ENCODE measurements at places on chromosomes 12 and 14.

GRCh38 chr12:12440784-12441428 lies 84.0 kb downstream of the BORCS5 start:
- no peak for DNase-seq

DNA sequence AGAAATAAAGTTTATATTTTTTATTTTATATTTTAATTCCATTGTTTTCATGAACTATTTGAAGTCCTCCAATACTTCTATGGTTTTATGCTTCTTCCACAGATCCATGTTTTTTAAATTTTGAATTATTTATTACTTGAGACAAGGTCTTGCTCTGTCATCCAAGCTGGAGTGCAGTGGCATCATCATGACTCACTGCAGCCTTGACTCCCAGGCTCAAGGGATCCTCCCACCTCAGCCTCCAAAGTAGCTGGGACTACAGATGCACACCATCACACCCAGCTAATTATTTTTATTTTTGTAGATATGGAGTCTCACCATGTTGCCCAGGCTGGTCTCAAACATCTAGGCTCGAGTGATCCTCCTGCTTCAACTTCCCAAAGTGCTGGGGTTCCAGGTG lies 28.8 kb upstream of the DLGAP5 start:
- DNase-seq: no peak

DNA sequence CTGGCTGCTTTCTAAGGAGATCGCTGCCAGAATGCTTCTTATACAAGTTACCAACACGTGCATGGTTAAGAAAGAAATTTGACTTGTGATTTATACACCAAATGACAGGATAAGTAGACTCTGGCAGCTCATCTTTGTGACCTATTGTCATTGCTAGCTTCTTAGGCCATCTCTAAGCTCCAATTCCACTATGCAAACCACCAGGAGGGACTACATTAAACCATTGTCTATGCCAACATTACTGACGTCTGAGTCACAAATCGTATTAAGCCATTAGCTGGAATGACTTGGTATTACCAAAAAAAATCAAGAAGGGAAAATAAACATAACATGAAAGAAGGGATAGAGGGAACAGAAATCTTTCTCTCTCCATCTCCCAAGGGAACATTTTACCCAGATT lies 15.8 kb upstream of the VPS33A start:
- DNase-seq: no peak

DNA sequence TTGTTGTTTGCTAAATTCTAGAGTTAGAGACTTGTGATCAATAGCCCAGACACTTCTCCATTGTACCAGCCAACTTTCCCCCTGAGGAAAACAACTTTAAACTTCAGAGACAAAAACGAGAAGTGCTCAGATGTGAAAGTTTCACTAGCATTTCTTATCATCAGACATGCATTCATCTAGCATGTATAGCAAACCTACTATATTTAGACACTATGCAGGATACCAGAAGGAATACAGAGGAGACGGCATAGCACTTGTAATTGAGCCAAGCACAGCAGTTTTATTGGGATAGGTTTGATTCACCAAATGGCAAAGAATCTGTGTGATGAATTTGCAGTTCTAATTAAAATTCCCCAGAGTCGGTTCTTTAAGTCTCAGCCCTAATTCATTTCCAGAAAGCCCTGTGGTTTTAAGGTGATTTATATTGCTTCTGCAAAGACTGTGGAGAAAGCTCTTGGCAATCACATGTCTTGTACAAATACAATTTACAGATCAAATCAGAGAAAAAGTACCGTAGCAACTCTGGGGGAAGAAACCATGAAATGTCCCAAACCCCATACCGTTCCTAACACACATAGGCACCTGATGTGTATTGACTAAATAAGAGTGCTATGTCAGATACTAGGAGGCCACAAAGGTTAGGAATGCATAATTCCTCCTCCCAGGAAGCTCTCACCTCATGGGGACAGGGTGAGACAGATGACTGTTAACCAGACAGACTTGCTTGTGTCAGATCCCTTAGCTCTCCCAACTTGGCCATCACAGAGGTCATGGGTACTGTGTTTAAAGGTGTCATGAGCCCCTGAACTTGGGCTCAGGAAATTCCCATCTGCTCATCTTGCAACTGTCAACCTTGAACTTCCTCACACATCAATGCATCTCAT lies 69.6 kb upstream of the KRAS start:
- DNase-seq: no peak

- no peak for DNase-seq
Observed at GRCh38 chr14:64691376-64691775, 12.8 kb upstream of the PLEKHG3 start.

GRCh38 chr14:68790644-68791077 lies 2.2 kb downstream of the ZFP36L1 start:
- DNase-seq: no peak

DNA sequence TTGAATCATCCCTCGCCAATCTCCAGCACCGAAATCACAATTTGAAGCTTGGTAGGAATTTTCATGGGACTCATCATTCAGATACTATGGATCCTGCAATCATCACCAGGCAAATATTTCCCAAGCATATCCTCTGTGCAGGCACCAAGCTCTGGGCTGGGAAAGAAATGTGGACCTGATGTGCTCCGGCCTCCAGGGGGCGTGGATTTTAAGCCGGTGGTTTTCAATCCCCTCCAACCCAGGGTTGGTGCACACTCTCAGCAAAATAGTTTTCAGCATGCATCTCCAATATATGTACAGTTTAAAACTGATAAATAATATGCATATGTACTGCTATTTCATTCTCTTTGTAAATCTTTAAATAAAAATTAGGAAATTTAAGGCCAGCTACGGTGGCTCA lies 98.9 kb downstream of the RBM19 start:
- DNase-seq: peak; percentile 43

- no peak for DNase-seq
Observed at GRCh38 chr14:22448905-22449599, 140.0 kb downstream of the DAD1 start.

DNA sequence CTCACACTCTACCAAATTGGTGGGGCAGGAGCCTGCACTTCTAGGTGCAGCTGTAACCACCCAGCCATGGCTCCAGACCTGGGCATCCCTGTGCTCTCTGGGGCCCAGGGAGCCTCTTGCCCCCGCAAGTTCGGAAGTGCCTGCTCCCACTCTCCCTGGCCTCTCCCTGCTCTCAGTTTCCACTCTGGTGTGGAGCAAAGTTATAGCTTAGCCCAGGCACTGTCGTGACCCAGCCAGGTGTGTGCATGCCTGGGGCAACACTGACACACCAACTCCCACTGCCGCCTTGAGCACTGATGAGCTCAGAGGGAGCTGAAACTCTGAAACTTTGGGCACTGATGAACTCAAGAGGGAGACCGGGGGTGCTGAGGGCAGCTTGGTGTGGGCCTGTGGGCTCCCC lies 8.7 kb upstream of the FBXO33 start:
- no peak for DNase-seq

GRCh38 chr12:12266389-12266872 lies 413 bp downstream of the LRP6 start:
- DNase-seq: peak; percentile 26

GRCh38 chr12:5861416-5861815 lies 83.6 kb downstream of the ANO2 start:
- DNase-seq: no peak

DNA sequence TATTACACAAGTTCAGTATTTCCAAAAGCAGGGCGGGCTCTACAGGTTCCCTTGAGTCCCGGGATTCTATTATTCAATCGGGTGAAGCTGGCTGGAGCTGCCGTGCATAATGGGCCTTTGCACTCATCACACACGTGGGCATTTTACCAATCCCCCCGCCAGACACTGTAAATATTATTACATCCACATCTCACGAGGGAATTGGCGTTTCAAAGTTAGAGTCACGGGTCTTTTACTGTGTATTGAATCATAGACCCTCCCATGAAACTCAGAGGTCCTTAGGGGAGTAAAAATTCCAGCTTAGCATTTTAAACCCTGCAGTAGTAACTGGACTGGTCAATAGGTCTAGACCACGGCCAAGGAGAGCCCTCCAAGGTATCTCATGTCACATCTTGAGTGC lies 70.3 kb downstream of the MAP1LC3B2 start:
- no peak for DNase-seq

DNA sequence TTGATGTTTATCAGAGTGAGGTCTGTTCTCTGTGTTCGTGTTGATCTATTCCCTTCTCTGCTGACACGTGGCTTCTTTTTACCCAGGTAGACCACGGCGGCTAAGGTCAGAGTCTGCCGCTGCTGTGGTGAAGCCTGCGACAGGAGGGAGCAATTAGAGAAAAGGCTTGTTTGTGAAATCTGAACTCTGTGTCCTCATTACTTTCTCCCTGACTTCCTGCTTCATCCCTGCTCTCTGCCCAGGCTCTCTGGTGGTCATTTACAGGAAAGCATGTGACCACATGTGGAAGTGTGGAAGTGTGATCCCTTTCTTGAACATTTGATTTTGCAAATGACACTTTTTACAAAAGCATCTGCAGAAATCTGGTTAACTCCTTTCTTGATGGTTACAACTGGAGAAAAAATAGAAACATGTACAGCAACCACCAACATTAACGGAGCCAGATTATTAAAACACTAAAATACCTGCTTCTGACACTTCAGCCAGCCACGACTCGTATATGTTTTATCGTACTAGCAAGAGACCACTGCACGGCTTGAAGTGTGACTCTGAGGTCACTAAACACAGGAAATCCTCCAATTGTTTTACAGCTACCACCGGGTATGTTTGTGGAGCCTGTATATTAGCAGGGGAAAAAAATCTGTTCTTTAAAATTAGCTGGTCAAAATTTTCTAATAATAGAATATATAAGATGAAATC lies 388.6 kb upstream of the TMPO start:
- no peak for DNase-seq

- no peak for DNase-seq
Observed at GRCh38 chr12:89288959-89289358, 63.3 kb downstream of the DUSP6 start.

DNA sequence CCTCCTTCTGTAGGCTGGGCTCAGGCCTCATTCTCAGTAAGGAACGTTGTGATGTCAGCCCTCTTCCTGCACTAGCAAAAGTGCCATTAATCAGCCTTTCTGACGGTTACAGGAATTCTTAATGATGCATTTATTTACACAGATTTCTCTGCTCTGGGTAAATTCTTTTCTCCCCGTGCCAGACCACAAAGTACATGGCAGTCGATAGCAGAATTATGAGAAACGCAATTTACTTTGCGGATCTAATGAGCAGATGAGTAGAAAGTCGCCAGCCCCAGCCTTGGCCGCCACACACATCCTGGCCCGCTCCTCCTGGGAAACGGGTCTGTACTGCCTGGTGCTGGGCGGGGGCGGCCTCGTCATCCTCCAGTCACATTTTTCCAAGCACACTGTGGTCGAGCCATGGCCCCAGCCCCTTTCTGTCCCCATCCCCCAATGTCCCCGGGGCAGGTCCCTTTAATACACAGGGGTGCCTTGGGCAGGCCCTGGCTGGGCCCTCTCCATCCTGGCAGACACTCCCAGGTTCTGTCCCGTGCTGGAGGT lies 25.9 kb downstream of the NOC4L start:
- DNase-seq: no peak

- DNase-seq: no peak
Observed at GRCh38 chr12:88516811-88517210, 63.5 kb downstream of the KITLG start.

- no peak for DNase-seq
Observed at GRCh38 chr14:39492267-39492666, 60.0 kb upstream of the FBXO33 start.

- DNase-seq: no peak
Observed at GRCh38 chr14:97107080-97107479, 309.9 kb downstream of the VRK1 start.

GRCh38 chr14:99772371-99773283 lies 20.6 kb upstream of the EML1 start:
- no peak for DNase-seq

DNA sequence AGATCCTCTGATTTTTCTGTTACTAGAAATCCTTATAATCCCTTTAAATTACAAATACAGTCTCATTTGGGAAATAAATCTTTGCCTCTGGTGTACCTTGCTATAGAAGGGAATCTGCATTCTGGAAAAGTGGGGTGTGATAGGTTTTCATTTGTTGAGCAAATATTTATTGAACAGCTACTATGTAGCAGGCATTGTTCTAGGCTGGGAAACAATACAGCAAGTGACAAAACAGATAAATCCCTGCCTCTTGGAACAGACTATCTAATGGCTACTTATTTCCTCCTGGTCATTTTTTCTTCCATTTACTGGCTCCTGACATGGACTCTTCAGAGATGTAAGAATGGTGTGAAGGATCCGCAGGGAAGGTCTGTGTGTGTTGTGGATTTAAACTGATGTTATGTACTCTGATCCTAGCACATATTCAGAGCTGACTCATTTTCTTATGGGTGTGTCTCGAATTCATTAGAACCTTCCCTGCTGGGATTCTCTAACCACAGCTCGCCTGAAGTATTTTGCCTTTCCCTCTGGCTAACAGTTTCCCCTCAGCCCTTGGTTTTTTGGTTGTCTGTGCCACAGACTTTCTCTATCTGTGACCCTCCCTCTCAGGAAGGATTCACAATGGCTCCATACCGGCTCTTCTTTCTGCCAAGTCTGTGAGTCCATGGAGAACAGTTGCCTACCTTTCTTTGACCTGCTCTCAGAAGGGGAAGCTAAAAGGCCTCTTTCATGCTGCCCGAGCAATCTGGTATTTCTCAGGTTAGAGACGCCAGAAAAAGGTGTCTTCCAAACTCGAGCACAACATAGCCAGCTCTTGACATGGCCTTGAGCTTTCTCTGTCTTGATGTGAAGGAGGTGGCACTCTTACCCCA lies 53.7 kb downstream of the TMTC2 start:
- no peak for DNase-seq

DNA sequence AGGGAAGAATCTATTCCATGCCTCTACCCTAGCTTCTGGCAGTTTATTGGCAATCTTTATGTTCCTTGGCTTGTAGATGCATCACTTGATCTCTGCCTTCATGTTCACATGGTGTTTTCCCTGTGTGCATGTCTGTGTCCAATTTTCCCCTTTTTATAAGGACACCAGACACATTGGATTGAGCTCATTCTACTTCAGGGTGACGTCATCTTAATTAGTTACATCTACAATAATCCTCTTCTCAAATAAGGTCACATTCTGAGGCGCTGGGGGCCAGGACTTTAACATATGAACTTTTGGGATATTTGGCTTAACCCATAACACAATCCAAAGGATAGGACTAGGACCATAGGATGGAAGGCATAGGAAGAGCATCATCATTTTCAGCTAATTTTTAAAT lies 101.4 kb downstream of the KCNMB4 start:
- DNase-seq: no peak

DNA sequence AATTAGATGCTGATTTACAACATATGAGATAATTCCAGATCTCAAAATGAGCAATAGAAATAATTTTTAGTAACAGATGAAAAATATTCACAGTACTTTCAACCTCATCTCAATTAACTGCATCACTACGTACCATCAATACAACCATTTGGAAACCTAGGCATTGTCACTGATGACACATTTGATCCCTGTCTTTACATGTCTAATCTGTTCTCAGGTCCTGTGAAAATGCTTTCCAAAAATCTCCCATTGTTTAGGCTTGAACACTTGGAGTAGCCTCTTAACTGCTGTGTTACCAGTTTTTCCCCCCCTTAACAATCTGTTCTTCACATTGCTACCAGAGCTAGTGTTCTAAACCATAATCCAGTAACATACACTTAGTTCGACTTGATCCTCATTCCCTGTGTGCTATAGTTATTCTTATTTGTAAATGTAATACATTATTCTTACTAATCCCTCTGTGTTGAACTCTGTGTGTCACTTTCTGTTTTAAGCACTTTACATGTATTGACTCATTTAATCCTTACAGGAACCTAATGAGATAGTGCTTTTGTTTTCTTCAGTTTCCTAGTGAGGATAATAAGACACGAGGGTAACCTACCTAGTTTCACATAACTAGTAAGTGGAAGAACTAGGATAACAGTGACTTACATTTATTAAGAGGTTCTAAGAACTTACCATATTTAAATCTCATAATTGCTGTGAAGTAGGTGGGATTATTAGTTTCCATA lies 41.7 kb downstream of the LARP4 start:
- no peak for DNase-seq
